ENCODE measurements at places on chromosomes 11 and 22. TPM values are rescaled to one million over a fixed set of nuclear protein-coding genes. Genes with fewer than 3 reads are reported as not detected.

- DNase-seq, result no peak
Observed at GRCh38 chr11:1822648-1823375, 12.0 kb upstream of the SYT8 start.

DNA sequence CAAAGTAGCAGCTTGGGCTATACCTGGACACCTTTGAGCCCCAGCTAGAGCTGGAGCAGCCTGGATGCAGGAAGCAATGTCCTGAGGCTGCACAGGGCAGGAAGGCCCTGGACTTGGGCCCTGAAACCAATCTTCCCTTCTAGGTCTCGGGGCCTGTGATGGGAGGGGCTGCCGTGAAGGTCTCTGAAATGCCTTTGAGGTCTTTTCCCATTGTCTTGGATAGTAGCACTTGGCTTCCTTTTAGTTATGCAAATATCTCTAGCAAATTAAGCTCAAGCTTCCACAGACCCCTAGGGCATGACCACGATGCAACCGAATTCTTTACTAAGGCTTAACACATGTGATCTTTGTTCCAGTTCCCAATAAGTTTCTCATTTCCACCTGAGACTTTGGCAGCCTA, 40.0 kb downstream of the LINC01488 start:
- DNase-seq, result no peak

- no peak for DNase-seq
Observed at GRCh38 chr11:130211144-130211543, 51.6 kb downstream of the ST14 start.

The FIBIN gene
- total RNA-seq, result 41.6 TPM

All from breast epithelium (tissue), 4 donors.